ENCODE measurements at places on chromosomes 5 and 9. TPM values are rescaled to one million over a fixed set of nuclear protein-coding genes. Genes with fewer than 3 reads are reported as not detected.

The ITK gene
- 310 TPM for total RNA-seq

GRCh38 chr5:91928754-91929521 is 545.8 kb upstream of the ARRDC3 start:
- DNase-seq, result no peak

DNA sequence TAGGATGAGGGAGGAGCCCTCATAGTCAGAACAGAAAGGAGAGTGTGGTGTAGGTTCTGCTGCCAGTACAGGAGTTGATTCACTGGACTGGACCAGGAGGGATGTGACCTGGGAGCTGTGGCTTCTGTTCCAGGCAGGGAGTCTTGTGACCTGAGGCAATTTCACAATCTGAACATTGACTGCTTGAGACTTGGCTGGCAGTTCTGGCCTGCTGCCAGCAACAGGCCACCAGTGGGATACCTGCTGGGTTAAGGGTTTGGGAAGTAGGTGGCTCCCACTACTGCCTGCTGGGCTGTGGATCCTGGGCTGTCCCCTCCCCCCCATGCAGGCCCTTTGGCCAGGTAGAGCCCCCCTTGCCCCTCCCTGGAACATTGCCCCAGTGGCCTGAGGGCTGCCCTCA is 268.6 kb upstream of the ARRDC3 start:
- DNase-seq, result no peak

The SLC25A2 gene
- 0.49 TPM for total RNA-seq

GRCh38 chr5:145715412-145715811 is 119.7 kb downstream of the PRELID2 start:
- DNase-seq, result no peak

GRCh38 chr9:89619019-89619418 is 14.2 kb downstream of the GADD45G start:
- DNase-seq, result no peak

DNA sequence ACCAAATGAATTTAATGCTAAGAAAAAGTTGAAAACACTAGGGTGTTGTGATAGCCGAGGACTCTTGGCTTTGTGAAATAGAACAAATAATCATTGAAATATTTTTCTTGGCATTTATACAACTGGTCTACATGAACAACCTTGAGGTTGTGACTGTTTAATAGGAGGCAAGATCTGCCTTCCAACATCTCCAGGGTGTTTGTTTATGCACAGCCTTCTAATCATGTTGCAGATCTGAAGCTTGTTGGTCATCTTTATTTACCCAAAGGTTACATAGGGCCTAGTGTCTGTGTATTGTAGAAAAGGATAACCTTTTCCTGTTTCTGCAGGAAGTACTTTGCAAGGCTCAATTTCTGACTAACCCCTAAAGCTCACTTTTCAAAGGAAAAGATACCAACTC is 65.2 kb upstream of the RANBP3L start:
- DNase-seq, result no peak

DNA sequence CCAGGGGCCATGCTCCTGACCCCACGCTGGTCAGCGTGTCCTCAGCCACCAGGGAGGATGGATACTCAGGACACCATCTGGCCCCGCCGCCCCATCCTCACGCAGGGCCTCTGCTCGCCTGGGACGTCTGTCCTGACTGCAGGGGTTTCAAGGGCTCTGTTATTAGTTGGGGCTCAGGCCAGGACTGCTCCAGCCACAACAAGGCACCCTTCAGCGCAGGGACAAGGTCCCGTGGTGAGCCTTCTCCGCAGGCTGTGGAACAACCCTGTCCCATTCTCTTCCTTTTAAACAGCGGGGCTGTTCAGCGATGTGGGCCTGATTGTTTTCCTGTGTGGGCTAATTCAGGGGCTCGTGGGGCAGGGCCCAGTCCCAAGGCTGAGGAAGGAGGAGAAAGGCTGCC is 61.6 kb downstream of the SEMA4D start:
- no peak for DNase-seq

- no peak for DNase-seq
Measured at GRCh38 chr5:167653645-167654106, 637.8 kb upstream of the WWC1 start.

GRCh38 chr5:2480871-2481270 is 270.6 kb downstream of the IRX2 start:
- no peak for DNase-seq

DNA sequence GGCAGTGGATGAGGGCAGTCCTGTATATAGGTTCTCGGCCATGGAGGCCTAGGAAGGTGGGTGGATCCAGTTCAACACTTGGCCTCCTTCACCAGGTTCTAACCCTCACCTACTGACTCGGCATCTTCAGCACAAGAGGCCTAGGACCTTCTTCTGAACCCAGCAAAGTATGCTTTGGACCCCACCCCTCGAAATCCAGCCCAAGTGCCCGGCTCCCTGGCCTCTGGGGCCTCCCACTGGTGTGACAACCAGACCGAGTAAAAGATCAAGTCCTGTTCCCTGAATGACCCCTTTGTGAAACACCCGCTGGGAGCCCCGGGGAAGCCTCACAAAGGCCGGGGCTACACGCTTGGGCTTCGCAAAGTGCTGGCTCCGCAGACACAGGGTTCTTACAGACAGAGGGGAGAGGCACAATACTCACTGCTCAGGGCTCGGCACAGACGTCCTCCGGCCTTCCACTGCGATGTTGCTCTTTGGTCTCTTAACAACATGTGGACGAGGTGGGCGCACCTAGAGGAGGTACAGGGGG is 47.0 kb downstream of the CRB2 start:
- DNase-seq, result no peak

The ELOVL7 gene
- 0.13 TPM for total RNA-seq

DNA sequence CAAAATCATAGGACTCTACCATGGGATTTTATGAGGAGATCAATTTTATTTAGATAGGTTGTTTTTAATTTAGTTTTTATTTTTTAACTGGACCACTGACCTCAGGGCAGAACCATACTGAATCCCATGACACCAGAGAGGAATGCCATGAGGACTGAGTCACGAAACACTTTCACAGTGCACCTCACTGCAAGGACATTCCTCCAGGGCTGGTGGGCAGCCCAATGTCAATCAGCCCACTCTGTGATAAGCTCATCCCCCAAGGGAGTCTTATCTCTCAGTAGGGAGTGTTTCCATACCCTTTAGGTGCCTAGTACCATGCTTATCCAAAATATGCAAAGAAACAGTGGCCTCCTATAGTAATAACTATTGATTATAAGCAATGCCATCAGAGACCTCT is 224.5 kb upstream of the CDH6 start:
- DNase-seq, result no peak

The CRHBP gene
- total RNA-seq, result 0.51 TPM

DNA sequence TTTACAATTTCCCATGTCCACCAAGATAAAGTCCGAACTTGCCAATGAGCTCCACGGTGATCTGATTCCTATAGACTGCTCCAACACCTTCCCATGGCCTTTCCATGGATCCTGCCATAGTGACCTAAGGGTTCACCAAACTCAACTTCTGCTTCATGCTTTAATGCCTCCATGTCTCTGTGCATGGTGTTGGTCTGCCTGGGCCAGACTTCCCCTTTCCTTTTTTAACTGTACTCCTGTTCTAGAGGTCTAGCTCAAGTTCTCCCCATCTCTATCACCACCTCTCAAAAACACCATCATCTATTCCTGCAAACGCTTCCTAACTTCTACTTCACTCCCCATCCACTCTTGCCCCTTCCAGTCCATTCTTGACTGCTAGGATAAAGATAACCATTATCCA is 14.8 kb upstream of the SMARCA2 start:
- no peak for DNase-seq

- DNase-seq, result peak; percentile 57
Measured at GRCh38 chr9:129139993-129140396, 28.8 kb downstream of the PTPA start.

The PAEP gene
- total RNA-seq, result not detected

DNA sequence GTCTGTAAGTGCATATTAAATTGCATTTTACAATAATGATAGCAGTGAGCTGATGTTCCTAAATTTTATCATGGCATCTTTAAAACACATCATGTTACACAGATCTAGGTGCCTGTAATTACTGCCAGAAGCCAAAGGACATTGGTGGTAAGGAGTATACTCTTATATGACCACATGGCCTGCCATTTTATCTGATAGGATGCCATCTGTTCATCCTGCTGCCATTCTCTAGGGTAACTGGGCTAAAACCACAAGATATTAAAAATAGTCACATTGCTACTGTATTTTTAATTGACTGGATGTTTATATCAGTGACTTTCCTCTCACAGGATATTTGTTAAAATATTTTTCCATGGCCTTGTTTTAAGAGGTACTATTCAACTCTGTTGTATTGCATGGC is 53.1 kb downstream of the HCN1 start:
- no peak for DNase-seq

The PPIP5K2 gene
- 40.1 TPM for total RNA-seq

- no peak for DNase-seq
Measured at GRCh38 chr5:34756781-34757624, 82.0 kb upstream of the TTC23L start.

The PCDHB16 gene
- not detected for total RNA-seq

The ADAMTS16 gene
- total RNA-seq, result not detected

Measured in T-cell (primary cell).